ENCODE measurements at places on chromosomes 2 and 18.

DNA sequence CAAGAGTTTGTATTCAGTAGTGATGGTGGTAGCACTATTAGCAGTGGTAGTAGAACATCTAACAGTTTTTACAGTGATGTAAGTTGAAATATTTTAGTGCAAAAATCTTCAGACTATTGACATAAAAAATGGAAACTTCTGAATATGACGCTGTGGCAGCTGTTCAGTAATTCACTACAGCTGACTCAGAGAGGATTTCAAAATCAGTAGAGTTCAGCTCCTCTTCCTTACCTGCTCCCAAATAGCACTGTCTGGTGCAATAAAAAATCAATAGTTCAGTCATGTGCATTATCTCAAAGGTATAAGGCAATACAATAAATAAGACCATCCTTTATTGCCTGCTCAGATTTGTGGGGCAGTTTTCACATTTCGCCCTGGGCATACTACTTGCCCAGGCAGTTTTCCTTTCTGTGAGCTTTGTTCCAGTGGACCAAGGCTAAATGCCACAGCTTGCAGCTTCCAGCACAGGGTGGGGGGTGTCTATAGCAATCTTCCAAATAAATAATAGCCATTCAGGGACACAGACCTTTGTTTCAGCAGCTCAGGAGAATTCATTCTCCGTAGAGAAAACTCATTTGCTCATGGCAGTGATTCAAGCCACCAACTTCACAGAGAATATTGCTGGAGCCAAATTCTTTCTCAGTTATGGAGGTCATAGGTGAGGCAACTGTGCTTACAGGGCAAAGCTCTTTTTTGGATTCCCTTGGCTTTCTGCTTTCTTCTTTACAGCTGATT is 33.9 kb upstream of the GORASP2 start:
- DNase-seq: no peak

GRCh38 chr2:46855805-46856204 is 59.8 kb downstream of the MCFD2 start:
- DNase-seq: no peak

DNA sequence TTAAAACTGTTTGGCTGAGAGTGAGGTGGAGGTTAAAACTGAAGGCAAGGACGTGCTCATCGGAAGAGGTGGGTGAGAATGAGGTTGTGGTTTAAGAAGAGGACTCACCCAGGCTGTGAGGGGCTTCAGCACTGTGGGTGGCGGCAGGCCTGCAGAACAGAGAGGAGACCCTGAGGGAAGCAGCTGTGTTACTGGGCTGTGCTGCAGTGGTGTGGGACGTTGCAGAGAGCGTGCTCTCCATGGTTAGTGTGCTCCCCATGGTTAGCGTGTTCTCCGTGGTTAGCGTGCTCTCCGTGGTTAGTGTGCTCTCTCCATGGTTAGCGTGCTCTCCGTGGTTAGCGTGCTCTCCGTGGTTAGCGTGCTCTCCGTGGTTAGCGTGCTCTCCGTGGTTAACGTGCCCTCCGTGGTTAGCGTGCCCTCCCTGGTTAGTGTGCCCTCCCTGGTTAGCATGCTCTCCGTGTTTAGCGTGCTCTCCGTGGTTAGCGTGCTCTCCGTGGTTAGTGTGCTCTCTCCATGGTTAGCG is 68.5 kb upstream of the NFATC1 start:
- no peak for DNase-seq

DNA sequence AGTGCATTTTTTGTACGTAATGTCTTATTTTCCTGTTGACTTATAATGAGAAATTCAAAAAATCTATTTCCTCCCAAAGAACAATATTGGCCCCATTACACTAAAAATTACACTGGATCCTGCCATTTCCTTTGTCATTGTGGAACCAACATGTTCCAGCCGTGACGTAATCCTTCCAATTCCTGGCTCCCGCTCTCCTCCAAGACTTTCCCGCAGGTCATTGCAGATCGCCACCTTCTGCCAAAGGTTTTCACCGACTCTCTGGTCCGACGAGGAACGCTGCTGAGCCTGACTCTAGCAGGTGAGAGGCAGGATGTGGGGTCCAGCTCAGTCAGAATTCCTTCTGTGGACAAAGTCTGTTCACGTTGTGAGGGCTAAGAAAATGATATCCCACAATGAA is 38.0 kb downstream of the PTGR3 start:
- DNase-seq: no peak

DNA sequence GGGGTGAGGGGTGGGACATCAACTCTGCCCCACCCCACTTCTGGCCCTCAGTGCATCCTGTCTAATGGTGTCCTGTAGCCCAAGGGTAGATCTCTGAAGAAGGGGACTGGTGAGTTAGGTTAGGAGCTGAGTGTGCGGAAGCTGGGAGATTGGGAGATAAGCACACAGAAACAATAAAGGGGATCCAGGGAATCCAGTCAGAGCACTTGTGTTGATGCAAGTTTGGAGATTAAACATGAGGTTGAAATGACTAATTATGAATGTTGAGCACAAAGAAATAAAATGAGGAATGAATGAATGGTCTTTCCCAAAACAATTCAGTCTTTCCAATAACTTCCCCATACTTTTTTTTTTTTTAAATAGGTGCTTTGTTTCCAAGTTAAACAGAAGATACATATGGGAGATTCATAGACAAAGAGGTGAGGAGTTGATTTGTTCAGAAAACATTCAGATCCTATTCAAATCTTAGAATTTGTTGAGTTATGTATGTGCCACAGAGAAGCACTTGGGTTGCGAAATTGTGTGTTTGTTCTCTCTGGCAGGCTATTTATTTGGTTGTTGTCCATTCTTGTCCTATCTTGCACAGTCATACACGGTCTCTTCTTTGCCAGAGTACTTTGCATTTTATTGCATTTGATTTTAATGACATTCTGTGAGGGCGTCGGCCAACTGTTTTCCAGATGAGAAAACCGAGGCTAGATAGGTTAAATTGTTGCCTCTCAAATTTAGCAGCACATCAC is 31.6 kb upstream of the NABP1 start:
- no peak for DNase-seq

DNA sequence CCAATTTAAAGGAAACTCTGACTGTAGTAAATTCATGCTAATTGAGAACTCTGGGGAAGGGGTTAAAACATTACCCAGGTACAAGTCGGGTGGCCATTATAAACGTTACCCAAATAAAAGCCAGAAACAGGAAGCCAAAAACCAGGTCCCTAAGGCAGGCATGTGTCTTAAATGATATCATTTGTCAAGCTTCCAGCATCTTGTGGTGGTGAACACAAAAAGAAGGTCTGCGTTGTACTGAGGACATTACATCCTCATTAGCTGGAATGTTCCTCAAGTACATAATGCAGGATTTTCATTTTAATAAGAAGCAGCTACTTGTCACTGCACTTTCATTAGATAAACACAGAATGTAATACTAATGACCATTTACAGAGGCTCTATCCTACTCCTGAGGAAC is 10.9 kb downstream of the PTGR3 start:
- DNase-seq: no peak

- DNase-seq: no peak
Measured at GRCh38 chr2:26033270-26033817, 540 bp upstream of the RAB10 start.

GRCh38 chr2:196415384-196415783 is 224.1 kb upstream of the CCDC150 start:
- no peak for DNase-seq
